Activated T-cell treated with anti-CD3 and anti-CD28 coated beads, Interleukin-2, amount 50 U/mL, for 48 hours (primary cell): ENCODE measurements at places on chromosomes 6 and 20.

GRCh38 chr6:143015300-143015706, 45.4 kb upstream of the AIG1 start:
- no peak for DNase-seq

DNA sequence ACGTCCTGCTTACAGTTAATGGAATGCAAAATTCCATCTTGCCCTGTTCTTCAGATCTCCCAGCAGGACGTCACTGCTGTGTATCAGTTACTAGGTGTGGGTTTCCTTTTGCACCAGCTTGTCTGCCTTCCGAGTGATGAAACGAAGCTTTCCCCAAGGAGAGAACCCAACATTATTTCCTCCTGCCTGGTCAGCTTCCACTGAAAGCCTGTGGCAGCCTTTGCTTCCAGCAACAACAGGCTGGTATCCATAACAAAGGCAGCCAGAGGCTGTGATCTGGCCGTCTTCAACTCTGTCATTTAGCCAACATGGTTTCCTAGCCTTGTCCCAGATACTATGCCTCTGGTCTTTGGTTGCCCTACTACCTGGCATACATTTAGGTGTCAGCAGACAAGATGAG, 78.9 kb upstream of the HEY2 start:
- DNase-seq, result no peak

- DNase-seq, result no peak
Measured at GRCh38 chr20:47985092-47985850, 200.0 kb upstream of the SULF2 start.

DNA sequence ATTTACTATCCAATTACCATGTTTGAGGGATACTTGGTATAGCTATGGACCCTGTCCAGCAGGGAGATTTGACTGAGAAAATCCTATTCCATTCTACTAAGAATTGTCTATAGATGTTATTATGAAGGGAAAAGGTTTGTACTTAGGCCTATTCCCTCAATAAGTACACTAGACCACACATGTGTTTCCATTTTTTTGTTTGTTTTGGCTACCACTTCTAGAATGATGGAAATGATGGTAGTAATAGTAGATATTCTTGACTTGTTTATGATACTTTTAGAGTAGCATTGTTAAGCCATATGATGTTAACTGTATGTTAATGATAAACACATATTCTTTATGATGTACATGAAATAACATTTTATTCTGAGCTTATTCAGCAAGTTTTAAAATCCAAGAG, 144.8 kb downstream of the OGFRL1 start:
- no peak for DNase-seq

GRCh38 chr6:52494298-52495072, 74.3 kb downstream of the EFHC1 start:
- no peak for DNase-seq

DNA sequence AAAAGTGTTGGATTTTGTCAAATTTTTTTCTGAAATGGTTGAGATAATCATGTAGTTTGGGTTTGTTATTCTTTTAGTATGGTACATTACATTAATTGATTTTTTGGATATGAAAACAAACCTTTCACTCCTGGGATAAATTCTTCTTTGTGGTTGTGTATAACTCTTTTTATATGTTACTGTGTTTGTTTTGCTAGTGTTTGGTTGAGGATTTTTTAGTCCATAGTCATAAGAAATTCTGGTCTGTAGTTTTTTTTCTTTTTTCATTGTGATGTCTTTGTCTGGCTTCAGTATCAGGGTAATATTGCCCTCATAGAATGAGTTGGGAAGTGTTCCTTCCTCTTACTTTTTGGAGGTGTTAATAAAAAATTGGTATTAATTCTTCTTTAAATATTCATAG, 122.2 kb upstream of the ATXN1 start:
- DNase-seq, result no peak

GRCh38 chr20:60583741-60584140, 625.5 kb downstream of the CDH26 start:
- DNase-seq, result no peak
